Occipital lobe (tissue), 3 donors: ENCODE measurements at places on chromosomes 16 and 17.

GRCh38 chr16:50539053-50539695, 9.0 kb upstream of the NKD1 start:
- no peak for DNase-seq

DNA sequence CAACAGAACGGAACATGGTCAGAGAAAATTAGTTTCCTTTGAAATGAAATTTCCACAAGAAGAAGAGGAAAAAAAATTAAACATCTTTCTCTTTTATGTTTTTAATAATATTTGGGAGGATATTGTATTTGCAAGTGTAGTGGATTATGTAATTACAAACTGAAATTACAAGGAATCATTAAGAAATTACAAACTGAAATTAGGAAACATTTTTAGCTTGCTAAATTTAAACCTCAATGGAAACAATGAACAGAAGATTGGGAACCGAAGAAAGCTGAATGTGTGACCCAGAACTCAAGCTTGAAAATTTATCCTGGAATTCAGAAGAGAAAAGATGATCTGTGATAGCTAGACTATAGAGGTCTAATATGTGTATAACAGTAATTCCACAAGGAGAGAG, 4.4 kb upstream of the PIK3R5 start:
- DNase-seq: no peak

DNA sequence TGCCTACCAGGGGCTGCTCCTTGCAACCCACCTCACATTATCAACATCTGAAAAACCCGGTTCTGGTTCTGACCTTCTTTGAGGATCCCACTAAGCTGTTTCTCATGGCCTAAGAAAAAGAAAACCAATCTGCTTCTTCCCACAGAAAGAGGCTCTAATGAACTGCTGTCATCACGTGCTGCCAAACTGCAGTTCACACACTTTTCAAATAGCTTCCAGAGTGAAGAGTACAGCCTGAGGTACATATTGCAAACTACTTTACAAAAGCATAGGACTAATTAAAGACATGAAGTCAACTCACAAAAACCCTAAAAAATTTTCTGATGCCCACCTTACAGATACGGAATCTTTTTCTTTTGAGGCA, 36.7 kb downstream of the SMG6 start:
- no peak for DNase-seq

DNA sequence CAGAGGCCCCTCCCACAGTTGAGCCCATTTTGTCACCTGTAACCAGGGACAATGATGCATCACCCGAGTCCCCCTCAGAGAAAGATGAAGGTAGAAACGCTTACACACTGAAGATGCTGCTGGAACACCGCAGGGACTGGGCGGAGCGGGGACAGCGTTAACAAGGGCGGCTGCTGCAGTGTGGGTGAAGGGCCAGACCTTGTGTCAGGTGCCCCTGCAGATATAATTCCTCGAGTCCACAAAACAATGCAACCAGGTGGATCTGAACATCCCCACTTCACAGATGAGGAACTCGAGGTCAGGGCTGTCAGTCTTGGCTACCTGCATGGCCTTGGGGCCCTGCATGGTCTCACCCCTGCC, 6.3 kb upstream of the MAPK7 start:
- DNase-seq: no peak

- DNase-seq: no peak
Measured at GRCh38 chr16:71289732-71290062, 495 bp upstream of the CMTR2 start.

- DNase-seq: no peak
Measured at GRCh38 chr17:75654176-75654575, 12.8 kb downstream of the RECQL5 start.

GRCh38 chr17:46154151-46154816, 38.9 kb downstream of the KANSL1 start:
- no peak for DNase-seq
